Sigmoid colon (tissue), 7 donors: ENCODE measurements at places on chromosomes 12 and 14. TPM values are rescaled to one million over a fixed set of nuclear protein-coding genes. Genes with fewer than 3 reads are reported as not detected.
A peak's percentile ranks its signal among the peaks of the same experiment; 100 is the strongest.

CCDC60 gene
- total RNA-seq = 2.8 TPM

CACNA1C gene
- total RNA-seq = 73.8 TPM

KRT1 gene
- total RNA-seq = not detected

DACT1 gene
- 5.9 TPM for total RNA-seq

C12orf50 gene
- not detected for total RNA-seq

LRIG3 gene
- total RNA-seq = 60.5 TPM

PIWIL1 gene
- total RNA-seq = not detected

WDHD1 gene
- total RNA-seq = 1.4 TPM

FOXM1 gene
- 0.36 TPM for total RNA-seq

SDR9C7 gene
- total RNA-seq = not detected

TRHDE gene
- total RNA-seq = 6.1 TPM

BDKRB2 gene
- 1.8 TPM for total RNA-seq

CPM gene
- 81.0 TPM for total RNA-seq

SIRT4 gene
- total RNA-seq = 3.0 TPM

DNA sequence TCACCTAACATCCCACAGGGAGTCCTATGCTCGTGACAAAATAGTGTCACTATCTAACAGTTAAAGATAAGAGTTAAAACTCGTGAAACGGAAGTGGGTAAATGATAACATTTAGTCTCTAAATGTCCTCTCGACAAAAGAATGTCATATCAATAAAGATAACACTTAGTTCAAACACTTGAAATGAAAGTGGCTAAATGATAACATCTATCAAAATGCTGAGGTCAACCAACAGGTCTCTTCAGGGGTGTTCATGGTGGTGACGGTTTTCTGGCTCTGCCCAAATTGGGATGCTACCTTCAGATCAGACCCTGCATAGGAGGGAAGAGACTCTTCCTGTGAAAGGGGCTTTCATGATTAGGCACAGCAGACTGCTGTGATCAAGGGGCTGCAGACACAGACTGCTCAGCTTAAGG lies 22.1 kb downstream of the IL26 start:
- DNase-seq = no peak

DNA sequence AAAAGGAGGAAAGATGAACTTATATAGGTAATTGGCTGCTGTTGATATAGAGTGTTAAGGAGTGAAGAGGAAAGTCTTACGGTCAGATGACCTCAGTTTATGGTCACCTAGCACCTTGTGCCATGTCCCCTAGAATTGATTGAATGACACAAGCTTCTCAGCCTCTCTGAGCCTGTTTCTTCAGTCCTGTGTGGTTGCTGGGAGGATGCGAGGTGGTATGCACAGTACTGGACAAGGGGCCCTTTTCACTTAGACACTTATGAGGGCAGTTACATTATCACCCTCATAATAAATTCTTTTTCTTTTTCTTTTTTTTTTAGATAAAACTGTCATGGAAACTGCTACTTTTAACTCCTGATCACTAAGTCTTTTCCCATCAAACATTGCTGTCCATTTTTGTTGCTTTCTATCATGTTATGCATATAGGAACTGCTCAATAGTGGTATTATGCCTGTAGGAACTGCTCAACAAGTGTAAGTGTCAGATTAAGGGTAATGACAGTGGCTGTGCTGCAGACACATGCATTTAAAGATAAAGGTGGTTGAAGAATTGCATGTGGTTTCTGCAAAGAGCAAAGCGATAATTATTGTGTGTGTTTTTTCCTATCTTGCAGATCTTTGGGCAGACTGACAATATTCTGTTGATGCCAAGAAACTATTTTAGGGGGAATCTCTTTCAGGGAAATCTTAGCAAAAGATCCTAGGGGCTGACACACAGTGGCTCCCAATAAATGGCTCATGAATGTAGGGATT lies 11.6 kb downstream of the ANO6 start:
- DNase-seq = no peak

DNA sequence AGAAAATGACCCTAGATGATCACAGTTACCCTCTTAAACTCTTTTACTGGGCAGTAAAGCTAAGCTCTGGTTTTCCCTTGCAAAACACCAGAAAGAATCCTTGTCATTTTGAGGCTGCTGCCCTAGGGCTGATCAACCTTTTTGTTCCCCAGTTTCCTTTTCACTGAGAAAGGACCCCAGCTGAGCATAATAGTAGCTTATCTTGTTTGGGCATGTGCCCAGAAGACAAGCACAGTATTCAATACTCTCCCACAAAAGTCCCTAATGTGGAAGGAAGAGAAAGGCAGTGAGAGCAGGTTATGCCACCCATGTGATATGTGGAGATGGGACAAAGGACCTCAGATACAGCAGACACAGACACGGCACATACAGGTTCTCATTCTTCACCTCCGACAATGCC lies 332.6 kb upstream of the TMPO start:
- DNase-seq = no peak

- no peak for DNase-seq
These were observed 43.5 kb downstream of the CMKLR1 start for GRCh38 chr12:108295641-108296040.

GRCh38 chr12:122569288-122569687 lies 42.2 kb downstream of the KNTC1 start:
- no peak for DNase-seq

DNA sequence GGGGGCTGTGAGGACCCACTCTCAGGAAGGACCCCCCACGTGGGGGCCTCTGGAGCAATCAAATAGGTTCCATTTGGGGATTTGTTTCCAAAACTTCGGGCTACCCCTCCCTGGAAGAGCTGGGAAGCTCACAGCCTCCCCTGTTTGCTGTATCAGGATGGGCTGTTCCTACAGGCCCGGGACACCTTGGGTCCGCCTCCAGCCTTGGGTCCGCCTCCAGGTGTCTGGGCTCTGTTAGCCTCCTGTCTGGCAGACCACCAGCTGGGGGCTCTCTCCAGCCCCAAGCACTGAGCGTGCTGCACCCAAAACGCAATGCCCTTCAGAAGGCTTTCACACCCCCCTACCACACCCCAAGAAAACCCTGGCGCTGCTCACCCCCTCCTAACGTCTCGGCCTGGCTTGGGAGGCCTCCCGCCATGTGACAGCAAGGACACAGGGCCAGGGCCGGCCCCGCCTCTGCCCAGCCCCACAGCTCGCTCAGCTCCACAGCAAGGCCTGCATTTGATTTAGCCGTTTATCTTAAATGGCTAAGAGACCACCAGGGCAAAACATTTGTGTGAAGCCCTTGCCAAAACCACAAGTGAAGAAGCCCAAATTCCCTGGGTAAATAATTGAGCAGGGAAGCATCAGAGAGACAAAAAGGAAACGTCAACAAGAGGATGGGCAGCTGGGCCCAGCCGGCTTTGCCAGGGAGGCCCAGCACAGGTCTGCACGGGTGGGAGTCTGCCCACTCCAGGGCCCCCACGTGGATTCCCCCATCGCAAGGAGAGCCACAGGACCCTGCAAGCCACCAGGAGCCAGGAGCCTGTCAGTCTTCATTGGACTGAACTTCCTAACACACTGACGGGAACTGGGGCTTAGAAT lies 39.9 kb downstream of the BCL11B start:
- no peak for DNase-seq

DNA sequence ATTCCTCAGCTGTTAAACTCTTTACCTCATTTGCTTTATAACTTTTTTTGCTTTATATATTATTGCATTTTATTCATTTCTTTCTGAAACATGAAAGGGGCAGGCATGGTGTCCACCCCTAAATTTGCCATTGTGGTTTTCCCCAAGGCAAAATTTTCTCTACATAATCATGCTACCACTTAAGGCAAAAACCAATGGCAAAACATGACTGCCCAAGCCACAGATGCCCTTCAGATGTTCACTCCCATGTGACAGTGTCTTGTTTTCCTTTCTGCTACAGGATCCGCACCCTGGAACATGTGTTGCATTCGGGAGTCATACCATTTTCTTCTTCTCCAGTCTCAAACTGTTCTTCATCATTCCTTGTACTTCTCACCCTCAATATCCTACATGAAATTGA lies 28.3 kb downstream of the TTC5 start:
- no peak for DNase-seq

- DNase-seq = no peak
These were observed 339.6 kb upstream of the FOXG1 start for GRCh38 chr14:28426960-28427359.

- no peak for DNase-seq
These were observed 73.7 kb upstream of the CISTR start for GRCh38 chr12:53825246-53826081.

DNA sequence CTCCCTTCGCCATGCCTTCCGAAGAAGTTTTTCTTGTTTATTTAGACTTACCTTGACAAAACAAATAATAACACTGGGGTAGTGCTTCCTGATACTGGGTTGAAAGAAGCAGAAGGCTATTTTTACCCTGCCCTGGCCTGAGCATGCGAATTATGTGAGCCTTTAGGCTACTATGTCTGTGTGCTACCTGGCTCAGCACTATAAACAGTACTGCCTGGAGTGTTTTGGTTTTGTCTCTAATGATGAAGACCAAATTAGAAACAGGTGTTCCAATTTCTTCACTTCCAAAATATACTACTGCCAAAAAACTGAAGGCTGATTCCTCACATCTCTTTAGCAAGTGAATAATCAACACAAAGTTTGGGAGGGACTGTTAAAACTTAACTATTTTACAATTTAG lies 7.6 kb upstream of the OVCH1 start:
- DNase-seq = no peak

- DNase-seq = peak; percentile 84
These were observed 206.9 kb downstream of the TTC7B start for GRCh38 chr14:90609376-90609775.

GRCh38 chr14:78403278-78403815 lies 233.2 kb downstream of the NRXN3 start:
- DNase-seq = no peak

- no peak for DNase-seq
These were observed 323.0 kb downstream of the VRK1 start for GRCh38 chr14:97120204-97120603.

DNA sequence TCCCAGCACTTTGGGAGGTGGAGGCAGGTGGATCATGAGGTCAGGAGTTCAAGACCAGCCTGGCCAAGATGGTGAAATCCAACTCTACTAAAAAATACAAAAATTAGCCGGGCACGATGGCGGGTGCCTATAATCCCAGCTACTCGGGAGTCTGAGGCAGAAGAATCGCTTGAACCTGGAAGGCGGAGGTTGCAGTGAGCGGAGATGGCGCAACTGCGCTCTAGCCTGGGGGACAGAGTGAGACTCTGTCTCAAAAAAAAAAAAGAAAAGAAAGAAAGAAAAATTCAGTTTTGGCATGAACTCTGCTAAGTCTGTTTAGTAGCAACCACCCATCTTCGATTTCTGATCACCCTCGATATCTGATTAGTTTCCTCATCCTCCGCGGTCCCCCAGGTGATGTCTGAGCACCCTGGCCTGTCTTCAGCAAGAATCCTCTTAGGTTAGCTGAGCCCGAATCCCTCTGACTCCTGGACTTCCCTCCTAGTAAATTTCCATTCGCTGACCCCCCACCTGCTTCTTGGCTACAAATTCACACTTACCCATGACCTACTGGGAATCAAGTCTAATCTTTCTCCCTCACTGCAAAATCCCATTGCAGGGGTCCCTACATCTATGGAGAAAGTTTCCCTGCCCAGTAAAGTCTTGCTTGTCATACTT lies 879 bp upstream of the HSPB8 start:
- DNase-seq = no peak

DNA sequence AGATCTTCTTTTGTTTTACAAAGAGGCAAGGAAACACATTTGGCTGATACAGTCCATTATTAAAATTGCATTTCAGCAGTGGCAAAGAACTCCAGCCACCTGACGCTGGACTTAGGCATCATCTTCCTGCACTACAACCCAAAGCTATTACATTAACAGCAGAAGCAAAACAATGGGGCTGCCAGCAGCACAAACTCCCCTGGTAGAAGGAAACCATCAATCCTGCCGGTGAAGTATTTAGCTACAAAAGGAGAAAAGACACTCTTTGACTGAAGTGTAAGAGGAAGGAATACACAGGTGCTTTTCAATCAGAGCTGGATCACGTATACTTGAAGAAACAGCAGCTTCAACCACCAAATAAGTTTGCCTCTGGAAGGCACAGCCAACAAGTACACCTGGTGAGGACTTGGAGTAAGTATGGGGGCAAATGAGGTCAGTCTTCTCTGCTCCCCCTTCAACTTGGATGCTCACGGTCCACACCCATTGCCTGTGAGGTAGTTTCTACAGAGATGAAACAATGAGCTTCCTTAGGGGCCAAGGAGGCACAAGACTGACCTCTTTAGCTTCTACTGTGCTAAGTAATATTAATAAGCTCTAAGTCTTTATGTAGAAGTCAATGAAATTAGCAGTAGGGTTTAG lies 125.9 kb upstream of the FOXN3 start:
- DNase-seq = no peak

DNA sequence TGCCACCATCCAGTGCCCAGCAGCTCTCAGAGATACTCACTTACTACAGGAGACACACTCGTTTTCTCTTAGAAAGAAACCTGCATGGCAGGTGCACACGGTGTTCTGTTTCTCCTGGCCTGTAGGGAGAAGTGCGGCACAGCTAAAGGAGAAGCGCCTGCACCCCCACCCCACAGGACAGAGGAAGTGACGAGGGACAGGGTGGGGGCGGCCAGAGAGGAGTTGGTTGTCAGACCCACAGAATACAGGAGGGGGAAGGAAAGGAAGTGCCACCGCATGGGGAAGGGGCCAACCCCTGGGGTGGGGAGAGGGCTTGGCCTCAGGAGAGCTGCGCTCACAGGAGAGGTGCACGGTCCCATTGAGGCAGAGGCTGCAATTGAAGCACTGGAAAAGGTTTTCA lies 8.8 kb downstream of the TNFRSF1A start:
- no peak for DNase-seq
